ENCODE measurements at places on chromosomes 2 and 18.

DNA sequence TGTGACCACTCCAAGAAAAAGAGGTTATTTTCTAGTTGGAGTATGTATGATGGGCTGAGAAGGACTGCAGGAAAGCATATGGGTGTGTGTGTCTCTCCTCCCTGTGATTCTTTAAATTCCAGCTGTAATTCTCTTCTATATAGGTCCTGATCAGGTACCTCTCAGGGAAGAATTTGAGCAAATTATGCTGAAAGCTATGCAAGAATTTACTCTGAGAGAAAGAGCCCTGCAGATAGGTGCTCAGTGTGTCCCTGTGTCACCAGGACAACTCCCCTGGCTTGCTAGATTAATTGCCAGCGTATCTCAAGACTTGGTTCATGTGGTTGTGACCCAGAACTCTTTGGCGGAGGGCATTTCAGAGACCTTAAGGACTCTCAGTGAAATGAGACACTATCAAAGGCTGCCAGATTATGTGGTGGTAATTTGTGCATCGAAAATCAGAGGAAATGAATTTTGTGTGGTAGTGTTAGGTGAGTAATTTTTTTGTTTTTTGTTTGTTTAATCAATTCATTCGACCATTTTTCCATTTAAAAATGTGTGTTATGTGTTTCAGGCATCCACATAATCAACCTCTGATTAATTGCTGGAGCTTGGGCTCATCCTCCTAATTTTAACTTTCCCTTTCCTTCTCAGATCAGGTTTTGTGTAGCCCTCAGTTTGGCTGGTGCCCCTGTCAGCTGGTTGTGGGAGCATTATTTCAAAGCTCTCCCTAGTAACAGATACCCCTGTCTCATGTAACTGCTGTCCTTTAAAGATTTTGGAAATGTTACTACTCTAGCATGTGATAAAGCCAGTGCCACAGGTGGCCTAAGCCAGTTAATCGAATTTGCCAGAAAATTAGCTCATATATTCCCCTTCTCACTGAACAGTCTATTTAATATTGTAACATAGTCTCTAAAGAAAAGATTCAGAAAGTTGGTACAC, 150.9 kb downstream of the ESCO1 start:
- DNase-seq: no peak

GRCh38 chr18:28684746-28685355, 507.9 kb upstream of the CDH2 start:
- no peak for DNase-seq

DNA sequence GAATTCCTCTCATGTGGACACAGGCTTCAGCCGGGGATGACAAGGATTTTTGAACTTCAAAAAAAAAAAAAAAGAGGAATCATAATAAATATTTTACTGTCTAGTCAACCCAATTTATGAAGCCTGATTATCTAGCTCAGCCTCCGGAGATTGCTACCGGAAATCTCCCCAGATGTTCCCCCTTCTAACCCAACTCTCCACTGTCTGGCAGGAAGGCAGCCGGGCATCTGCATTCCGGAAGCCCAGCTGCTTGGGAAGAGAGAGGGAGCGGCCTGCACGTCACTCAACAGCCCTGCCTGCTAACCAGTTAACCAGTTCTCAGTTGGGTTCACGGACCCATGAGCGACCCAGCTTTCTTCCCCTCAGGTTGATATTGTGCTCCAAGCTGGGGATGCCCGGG, 87.2 kb upstream of the POU3F3 start:
- no peak for DNase-seq

DNA sequence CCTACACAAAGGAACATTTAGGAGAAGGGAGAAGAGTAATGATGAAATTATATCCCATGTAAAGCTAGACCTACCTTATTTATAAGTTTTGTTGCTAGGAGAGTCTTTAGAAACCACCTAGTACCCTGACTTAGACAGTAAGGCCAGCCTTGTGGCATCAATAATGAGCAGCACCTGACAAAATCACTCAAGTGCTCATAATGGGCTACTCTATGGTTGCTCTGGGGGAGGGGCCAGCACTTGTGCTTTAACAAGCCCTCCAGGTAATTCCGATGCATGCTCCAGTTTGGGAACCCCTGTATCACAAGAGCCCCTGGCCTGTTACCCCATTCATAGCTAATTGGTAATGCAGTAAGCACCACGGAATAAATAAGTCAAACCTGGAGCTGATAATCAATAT, 102.9 kb upstream of the ALK start:
- no peak for DNase-seq

DNA sequence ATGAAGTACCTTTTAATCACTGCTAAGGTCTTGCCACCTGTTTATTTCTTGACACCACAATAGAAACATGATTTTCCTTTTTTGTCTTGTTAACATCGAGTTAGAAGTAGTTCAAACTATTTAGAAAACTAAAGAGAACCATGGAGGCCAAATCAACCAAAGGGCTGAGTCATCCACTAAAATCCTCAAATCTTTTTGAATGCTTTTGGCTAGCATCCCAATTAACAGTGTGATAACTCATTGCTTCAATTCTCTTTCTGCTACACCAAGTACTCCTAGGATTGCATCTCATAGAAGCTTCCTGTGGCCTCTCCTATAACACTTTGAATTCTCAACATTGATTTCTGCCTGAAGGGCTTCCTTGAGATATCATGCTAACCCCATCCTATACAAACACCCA, 159.9 kb upstream of the MMADHC start:
- no peak for DNase-seq

GRCh38 chr2:208013285-208014178, 11.8 kb downstream of the PLEKHM3 start:
- no peak for DNase-seq

DNA sequence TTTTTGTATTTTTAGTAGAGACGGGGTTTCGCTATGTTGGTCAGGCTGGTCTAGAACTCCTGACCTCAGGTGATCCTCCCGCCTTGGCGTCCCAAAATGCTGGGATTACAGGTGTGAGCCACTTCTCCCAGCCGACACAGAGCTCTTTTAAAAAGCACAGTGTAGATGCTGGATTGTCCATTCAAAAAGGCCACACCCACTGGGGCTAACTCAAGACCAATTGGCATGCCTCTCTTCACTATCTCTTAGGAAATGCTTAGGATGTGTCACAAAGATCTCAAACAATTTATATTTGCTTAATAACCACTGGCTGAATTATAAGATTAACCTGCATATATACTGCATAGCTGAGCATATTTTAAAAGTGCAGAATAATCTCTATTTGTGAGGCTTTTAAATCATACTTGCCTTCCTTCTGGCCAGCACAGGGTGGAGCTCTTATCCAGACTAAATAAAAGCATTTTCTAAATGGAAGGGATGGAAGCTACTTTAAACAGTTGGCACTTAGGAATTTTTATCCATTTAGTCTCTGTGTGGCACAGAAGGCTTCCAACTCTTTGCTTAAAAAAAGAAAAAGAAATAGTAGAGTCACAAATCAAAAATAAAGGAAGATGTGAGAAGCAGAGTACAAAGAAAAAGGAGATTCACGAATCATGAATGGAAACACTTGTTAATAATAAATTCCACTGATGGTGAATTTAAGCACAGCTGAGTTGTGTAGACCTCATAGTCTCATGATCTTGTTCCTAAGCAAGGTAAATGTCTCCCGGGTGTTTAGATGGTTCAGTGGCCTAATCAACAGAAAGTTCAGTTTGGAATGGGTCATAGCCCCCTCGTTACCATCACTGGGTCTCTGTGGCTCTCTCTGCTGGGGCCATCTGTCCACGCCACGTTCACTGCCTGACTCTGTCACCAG, 22.4 kb downstream of the CRYGD start:
- peak; percentile 30 for DNase-seq

DNA sequence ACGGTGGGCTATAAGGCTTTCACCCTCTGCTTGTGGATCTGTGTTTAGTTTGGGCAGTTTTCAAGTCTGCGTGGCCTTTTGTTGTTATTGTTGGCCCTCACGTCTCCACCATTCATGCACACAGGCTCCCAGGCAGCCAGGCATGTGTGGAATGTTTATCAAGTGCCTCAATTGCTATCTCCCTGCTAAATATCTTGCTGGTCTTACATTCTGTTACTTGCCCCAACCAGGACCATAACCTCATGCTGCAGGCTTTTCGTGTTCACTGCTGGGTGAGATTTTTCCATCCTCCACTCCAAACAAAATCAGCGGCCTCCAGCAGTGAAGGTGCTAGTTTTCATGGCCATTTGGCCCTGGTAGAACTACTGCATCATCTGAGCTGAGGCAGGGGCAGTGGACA, 63.0 kb upstream of the DSC1 start:
- DNase-seq: no peak

DNA sequence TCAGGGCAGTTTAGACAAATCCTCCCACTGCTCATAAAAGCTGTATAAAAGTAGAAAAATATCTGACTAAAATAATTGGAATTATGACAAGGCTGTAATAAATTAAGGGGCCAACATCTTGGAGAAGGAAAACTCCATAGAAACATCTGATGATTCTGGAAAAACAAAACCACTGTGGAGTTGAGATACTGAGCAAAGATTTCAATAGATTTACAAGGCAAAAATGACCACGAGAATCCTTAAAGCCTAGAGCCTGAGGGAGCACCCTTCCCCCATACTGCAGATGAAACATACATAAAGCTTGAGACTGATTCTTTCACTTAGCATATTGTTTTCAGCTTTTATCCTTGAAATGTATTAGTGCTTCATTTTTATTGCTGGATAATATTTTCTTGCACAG, 286.4 kb upstream of the MMADHC start:
- DNase-seq: no peak

DNA sequence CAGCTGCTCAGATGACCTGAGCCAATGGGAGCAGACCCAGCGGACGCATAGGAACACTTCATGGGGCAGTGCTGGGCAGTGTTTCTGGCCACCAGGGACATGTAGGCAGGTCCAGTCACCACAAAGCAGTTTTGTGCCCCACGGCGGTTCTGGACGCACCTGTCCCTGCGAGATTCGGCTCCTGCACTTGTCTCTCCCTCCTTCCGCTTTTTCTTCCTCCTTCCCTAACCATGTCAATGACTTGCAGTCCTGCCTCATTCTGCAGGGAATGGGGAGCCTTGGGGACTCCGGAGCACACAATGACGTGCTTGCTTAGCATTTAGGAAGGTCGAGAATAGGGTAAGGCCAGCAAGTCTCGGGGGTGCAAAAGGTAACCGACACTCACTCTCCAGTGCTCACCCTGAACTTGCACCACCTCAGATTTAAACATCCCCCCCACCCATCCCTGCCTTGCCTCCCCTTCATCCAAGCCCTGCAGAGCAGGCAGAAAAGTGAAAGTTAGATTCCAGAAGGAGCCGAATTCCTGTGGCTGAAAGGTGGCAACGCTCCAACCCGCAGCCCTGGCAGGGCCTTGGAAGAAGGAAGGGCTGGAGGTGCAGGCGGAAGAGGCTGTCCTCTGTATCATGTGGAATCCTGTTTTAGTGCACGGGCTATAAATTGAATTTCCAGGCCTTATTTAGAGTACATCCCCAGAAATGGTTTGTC, 40.5 kb upstream of the ATG16L1 start:
- no peak for DNase-seq
